ENCODE measurements at places on chromosomes 13 and 19. TPM values are rescaled to one million over a fixed set of nuclear protein-coding genes. Genes with fewer than 3 reads are reported as not detected.

The NRTN gene
- total RNA-seq, result 2.0 TPM

The GAS6 gene
- 20.2 TPM for total RNA-seq

The RDH8 gene
- total RNA-seq, result 10.6 TPM

The NCR1 gene
- not detected for total RNA-seq

The TRAPPC2B gene
- 16.2 TPM for total RNA-seq

The ZNF625 gene
- 10.0 TPM for total RNA-seq

The RNF225 gene
- 0.31 TPM for total RNA-seq

The KLK6 gene
- not detected for total RNA-seq

The GDF15 gene
- 188 TPM for total RNA-seq

The MEGF8 gene
- total RNA-seq, result 20.3 TPM

The IRGC gene
- not detected for total RNA-seq

The ZNF790 gene
- total RNA-seq, result 10.9 TPM

The ZNF524 gene
- total RNA-seq, result 6.9 TPM

The FUT2 gene
- total RNA-seq, result under 0.01 TPM

The FUT3 gene
- total RNA-seq, result not detected

The CLC gene
- total RNA-seq, result not detected

The PCDH8 gene
- not detected for total RNA-seq

The ZNF471 gene
- 1.7 TPM for total RNA-seq

The S1PR5 gene
- total RNA-seq, result under 0.01 TPM

The NLRP11 gene
- total RNA-seq, result not detected

The UBE2L5 gene
- not detected for total RNA-seq

The CHERP gene
- total RNA-seq, result 6.2 TPM

The CPT1C gene
- total RNA-seq, result 4.8 TPM

The CFD gene
- total RNA-seq, result 0.31 TPM

The MYDGF gene
- 137 TPM for total RNA-seq

The ZNF709 gene
- total RNA-seq, result 1.7 TPM

The CEACAM8 gene
- total RNA-seq, result not detected

The KL gene
- not detected for total RNA-seq

The FSD1 gene
- 1.7 TPM for total RNA-seq

The GRIK5 gene
- under 0.01 TPM for total RNA-seq

The MADCAM1 gene
- total RNA-seq, result not detected

The TUBA3C gene
- not detected for total RNA-seq

The SIRT2 gene
- 57.7 TPM for total RNA-seq
